ENCODE measurements at places on chromosomes 2 and 18.
A peak's percentile ranks its signal among the peaks of the same experiment; 100 is the strongest.

- no peak for DNase-seq
Measured at GRCh38 chr18:40108596-40108995, 1846.4 kb upstream of the PIK3C3 start.

GRCh38 chr2:60412620-60413019 is 140.8 kb downstream of the BCL11A start:
- no peak for DNase-seq

- DNase-seq: no peak
Measured at GRCh38 chr2:217282531-217282930, 422.7 kb upstream of the TNP1 start.

DNA sequence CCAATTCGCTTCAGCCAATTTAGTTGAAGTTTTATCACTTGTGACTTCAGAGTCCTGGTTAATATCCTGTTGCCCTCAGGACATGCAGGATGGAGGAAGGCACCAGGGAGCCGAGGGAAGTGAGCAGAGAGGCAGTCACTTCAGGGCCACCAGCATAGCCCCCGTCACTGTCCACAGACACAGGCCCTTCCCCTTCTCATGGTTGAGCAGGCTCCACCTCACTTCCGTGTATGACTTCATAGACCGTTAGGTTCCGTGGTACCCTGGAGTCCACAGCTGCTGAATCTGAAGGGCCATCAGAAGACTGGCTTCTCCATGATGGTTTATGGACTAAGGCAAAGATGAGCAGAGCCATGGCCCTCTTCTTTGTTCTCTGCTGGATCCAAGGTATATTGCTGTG is at the start of gene C2orf92:
Gene C2orf92 (plus strand): TSS at position 266 of the 400 bp plus-strand sequence. CDS start 76 bp downstream, at position 342.
- no peak for DNase-seq

GRCh38 chr18:30522288-30522929 is 520.1 kb downstream of the DSC3 start:
- no peak for DNase-seq

GRCh38 chr18:5142859-5143258 is 54.2 kb downstream of the AKAIN1 start:
- no peak for DNase-seq

GRCh38 chr18:79712206-79712857 is 32.7 kb downstream of the CTDP1 start:
- no peak for DNase-seq

GRCh38 chr2:60706021-60706420 is 50.0 kb upstream of the PAPOLG start:
- no peak for DNase-seq

- no peak for DNase-seq
Measured at GRCh38 chr2:147374423-147374811, 470.4 kb upstream of the ACVR2A start.

DNA sequence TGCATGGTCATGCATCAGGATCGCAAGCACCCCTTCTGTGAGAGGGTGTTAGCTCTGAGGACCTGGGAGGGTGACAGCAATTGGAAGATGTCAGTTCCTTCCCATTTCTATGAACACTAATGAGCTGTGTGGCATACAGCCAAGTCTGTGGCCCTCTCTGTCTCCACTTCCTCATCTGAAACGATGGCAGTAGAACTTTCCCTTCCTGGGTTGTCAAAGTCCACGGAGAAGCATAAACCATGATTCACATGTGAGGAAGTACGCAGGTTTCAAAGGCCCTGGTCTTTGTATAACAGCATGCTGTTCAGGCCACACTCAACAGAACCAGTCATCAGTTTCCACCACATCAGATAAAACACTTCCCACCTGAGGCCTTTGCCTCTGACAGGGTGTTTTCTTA is 167.4 kb upstream of the RAB6C start:
- DNase-seq: peak; percentile 66

DNA sequence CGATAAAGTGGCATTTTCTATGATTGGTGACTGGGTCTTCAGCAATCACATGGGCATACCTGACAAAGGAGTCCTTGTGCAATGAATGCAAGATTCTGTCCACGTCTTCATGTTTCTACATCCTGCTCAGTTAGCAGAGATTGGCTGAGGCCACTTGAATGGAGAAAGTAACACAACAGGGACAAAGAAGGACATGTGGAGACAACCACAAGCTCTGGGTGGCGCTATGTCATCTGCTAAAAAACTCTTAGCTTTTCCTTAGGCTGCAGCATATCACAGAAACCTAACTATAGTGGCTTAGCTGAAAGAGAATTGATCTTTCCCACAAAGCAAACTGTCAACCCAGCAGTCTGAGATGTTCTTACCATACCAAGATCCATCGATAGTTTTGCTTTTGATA is 1109.7 kb downstream of the SOCS6 start:
- no peak for DNase-seq

DNA sequence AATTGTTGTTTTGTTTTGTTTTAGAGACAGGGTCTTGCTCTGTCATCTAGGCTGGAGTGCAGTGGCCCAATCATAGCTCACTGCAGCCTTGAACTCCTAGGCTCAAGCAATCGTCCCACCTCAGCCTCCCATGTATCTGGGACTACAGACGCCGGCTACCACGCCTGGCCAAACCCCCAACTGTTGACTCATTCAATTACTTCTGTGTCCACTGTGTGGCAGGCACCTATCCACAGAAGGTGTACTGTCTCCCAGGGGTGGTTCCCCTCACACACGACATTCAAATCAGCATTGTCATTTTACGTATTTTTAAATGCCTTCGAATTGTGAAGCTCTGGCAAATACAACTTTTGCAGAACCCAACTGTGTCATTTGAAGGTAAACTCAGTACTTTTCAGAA is 188.0 kb upstream of the REV1 start:
- no peak for DNase-seq

DNA sequence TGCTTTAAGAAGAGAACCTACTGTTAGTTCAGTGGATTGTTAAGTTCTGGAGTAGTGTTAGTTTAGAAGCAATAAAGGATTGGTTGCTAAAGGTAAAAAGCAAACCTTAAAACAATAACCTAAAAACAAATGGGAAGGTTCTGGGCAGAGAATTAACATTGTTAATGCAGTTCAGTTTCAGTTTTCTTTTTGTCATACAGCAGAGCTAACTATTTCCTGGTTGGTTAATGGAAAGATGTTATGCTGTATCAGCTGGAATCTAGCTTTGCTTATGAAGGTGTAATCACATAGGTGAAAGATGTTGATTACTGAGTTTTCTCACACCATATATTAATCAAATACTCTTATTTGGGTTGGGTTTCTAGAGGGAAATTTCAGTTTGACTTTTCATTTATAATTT is 23.8 kb downstream of the SMAD4 start:
- no peak for DNase-seq

- no peak for DNase-seq
Measured at GRCh38 chr2:119852214-119852613, 92.5 kb downstream of the PTPN4 start.

GRCh38 chr2:33903215-33903614 is 304.1 kb upstream of the FAM98A start:
- no peak for DNase-seq

DNA sequence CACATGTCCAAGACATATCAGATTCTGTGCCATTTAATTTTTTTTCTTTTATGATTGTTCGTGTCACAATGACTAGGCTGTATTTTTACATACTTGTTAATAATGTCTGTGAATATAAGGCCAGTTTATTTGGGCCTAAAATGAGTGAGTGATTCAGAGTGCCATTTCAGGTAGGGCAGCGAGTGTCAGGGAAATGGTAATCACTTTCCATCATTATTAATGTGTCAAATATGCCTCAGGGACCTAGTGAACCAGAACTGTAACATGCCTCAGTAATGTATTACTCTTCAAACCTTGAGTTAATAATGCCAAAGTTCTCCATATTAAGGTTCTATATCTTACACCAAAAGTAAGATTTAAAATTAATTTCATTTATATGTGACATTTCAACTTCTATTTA is 8.6 kb downstream of the FAM171B start:
- DNase-seq: no peak

GRCh38 chr2:177998996-177999395 is 73.6 kb downstream of the PDE11A start:
- DNase-seq: no peak

DNA sequence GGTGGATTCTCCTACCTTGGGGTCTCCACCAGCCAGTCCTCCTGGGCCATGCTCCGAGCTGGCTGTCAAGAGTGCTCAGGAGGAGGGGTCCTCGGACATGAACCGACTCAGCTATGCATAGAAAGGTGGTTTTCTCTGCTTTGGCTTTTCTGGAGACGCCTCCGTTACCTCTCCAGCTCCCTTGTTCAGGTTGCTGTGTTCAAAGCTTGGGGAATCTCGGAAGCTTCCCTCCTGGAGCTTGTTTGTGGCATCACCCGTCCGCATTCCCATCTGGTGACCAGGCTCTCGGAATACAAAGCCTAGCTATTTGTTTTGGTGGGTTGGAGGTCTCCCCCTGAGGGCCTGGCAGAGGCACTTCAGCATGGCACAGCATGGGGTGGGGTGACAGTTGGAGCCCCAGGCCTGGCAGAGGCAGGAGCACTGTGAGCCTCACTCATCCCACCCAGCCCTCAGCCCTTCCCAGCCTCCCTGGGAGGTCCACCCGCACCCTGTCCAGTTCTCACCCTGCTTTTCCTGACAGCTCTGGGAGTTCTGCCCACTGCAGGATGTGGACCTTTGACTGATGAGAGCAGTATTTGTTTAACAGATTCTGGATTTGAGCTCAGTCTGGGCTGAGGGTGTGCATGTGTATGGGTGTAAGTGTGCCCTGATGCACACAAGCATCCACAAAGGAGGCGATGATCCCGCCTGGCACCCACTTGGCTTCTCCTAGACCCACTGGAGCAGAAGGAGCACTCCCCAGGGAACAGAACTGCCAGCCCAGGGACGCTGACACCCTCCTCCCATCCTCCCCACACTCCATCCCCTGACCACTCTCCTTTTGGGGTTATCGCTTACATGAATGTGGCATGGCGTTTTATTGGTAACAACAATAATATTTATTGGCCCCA is 107.3 kb upstream of the HS6ST1 start:
- DNase-seq: no peak

- DNase-seq: no peak
Measured at GRCh38 chr2:44546459-44547127, 184.8 kb downstream of the CAMKMT start.

DNA sequence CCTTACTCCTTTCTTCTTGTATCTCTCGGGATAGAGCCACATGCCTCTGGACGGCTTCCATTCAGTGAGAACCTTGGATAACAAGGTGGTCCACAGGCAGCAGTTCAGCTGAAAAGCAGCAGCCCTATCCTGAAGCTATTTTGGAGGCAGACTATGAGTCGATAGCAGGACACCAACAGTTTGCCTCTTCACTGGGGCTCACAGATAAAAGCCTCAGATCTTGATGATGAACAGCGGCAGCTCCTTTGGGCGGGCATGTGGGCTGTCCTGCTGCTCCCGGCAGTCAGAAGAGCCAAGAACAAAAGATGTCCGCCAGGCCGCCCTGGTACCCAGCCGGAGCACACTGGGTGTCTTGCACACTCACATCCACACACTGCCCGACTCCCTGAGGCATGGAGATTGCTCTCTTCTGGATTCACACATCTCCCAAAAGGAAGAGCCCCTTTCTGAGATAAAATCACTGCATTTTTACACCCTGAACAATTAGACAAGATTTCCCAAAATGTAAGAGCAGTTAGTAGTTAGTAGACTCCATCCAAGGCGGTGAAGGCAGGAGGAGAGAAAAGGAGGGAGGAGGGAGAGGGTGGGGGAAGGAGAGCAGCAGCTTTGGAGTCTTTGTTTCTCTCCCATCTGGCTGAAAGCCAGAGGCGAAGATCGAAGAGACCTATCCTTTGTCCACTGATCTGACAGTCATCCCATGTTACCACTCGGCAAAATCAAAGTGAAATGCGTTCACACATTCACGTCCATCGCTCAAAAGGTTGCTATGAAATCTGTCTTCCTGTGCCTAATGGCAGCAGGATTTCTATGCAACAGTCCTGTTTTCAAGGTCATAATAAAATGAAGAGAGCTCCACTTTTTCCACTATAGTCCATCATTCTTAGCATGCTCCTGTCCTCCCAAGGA is 90.1 kb upstream of the KLF7 start:
- DNase-seq: peak; percentile 41

DNA sequence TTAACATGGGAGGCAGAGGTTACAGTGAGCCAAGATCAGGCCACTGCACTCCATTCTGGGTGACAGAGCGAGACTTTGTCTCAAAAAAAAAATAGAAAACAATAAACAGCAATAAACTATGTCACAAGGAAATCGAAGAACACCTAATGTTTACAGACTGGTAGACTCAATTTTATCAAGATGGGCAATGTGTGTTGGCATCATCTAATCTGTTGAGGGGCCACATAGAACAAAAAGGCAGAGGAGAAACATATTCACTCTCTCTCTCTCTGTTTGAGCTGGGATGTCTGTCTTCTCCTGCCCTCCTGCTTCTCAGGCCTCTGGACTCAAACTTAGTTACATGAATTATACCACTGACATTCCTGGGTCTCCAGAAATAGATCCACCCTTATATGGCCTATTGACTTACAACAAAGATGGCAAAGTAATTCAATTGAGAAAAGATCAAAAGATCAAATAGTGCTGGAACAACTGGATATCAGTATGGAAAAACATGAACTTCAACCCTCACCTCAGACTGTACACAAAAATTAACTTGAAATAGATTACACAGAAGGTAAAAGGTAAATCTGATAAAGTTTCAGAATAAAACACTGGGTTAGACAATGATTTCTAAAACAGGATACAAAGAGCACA is 703.8 kb upstream of the CRIM1 start:
- no peak for DNase-seq

GRCh38 chr2:58055033-58055786 is 8.6 kb downstream of the VRK2 start:
- DNase-seq: no peak

DNA sequence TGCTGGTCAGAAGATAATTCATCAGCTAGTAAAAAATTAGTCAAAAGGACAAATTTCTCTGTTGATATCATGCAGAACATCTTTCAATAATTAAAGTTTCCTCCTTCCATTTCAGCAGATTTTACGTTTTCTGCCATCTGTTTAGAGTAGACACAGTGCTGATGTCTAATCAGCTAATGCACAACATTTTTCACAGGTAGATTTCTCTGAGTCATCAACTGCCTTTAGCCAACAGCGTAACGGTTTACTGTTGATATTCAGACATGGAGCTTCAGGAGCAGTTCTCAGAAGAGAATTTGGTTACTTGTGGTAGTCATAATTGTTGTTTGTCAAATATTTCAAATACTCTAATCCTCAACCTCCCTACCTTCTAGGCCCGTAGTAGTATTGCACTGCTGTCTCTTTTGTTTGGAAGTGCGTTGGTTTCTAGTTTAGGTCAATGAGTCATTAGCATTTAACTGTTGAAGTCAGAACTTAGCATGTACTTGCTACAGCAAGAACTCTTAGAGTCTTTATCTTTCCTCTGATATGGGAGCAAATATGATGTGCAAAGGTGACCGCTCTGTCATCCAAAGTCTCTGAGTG is 86.8 kb upstream of the TFPI start:
- no peak for DNase-seq

DNA sequence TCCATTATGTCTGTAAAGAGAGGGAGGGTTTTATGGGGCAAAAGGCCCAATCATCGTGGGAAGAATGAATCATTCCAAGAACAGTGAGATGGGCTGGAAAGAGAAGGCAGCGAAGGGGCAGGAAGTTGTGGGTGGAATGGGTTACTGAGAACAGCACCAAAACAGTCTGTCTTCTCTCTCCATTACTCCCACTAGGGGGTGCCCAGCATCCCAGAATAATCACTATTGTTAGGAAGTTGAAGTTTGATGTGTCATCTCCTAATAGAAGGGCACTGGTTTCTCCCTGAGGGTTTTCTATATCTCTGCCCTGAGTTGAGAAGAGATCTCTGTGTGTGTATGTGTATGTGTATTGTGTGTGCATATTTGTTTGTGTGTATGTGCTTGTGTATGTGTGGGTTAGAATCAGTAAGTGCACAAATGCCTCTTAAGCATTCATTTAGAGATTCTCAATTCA is 76.6 kb upstream of the MAP4K3 start:
- DNase-seq: peak; percentile 66

GRCh38 chr2:42128721-42129486 is 40.2 kb upstream of the EML4 start:
- no peak for DNase-seq
